Stimulated activated CD8-positive, alpha-beta memory T cell treated with anti-CD3 and anti-CD28 coated beads, Interleukin-4, amount 100 ng/mL, for 1 hour (primary cell): ENCODE measurements at places on chromosomes 7 and 10.

GRCh38 chr10:66639371-66639770 is 286.5 kb upstream of the LRRTM3 start:
- no peak for DNase-seq

GRCh38 chr7:8514781-8515519 is 81.5 kb downstream of the NXPH1 start:
- no peak for DNase-seq

- no peak for DNase-seq
Measured at GRCh38 chr7:86968618-86969017, 90.8 kb downstream of the ELAPOR2 start.

DNA sequence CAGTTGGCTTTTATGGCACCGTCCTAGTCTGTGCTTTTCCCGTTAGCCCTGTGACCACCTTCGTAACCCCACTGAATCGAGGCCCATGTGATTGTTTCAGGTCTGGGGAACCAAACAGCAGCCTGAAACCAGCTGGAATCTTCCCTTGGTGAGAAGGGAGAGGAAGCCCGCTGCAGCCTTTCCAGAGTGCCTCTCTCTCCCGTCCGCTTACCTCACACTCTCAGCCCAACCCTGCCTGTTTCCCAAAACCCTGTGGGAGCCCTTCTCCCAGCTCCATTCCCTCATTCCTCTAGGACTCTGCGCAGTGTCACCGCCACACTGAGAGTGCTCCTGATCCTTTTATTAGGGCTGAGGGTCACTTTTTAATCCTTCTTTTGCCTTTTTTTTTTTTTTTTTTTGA is 139.6 kb downstream of the WDR37 start:
- DNase-seq: no peak

GRCh38 chr7:22146961-22147512 is 201.3 kb upstream of the CDCA7L start:
- no peak for DNase-seq

DNA sequence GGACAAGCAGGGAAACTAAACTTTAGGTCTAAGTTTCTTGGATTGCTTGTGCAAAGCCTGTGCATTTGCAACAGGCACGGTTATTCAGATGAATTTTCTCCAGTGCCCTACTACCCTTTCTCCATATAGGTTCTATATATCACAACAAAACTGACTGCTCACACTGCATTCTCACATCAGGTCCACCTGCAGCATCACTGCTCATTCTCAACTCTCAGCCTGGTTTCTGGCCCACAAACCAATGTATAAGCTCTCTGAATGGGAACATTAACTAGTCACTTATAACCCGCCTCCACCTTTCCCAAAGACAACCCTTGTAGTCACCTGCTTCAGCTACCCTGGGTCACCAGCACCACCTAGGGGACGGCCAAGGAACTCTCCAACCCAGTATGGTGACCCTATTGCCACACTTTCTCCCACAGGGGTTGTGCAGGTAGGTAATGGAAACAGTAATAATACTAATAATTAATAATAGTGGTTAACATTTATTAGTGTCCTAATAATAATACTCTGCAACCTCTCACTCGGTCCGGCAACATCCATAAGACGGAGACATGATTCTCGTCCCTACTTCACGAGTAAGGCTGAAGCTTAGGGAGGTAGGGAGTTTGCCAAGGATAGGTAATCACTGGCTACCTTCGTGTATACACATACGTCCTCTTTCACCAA is 97.3 kb downstream of the CLEC2L start:
- no peak for DNase-seq

DNA sequence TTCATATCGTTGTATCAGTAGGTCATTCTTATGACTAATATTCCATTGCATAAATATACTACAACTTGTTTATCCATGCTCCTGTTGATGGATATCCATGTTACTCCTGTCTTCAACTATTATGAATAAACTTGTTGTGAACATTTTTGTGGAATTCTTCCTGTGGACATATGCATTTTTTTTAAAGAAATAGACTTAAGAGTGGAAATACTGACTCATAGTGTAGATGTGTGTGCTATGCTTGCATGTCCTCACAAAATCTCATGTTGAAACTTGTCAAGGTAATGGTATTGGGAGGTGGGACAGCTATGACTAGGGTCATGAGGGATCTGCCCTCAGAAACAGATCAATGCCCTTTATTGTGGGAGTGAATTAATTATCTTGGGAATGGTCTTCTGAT is 240.5 kb upstream of the PRSS58 start:
- no peak for DNase-seq

DNA sequence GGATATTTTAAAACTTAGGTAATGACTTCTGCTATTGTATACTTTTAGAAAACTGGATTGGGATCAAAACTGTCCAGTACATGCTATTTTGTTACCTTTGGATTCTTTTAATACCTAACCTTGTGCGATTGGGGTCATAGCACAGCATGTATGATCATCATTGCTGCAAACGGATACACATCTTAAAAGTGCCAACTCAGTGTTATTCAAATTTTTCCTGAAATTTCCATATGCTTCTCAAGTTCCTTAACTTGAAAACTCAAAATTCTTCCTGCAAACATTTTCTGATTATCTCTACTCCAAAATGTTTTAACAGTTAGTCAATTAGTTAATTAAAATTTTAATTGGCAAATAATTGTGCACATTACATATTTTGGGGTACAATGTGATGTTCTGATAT is 147.5 kb downstream of the PCDH15 start:
- DNase-seq: no peak

DNA sequence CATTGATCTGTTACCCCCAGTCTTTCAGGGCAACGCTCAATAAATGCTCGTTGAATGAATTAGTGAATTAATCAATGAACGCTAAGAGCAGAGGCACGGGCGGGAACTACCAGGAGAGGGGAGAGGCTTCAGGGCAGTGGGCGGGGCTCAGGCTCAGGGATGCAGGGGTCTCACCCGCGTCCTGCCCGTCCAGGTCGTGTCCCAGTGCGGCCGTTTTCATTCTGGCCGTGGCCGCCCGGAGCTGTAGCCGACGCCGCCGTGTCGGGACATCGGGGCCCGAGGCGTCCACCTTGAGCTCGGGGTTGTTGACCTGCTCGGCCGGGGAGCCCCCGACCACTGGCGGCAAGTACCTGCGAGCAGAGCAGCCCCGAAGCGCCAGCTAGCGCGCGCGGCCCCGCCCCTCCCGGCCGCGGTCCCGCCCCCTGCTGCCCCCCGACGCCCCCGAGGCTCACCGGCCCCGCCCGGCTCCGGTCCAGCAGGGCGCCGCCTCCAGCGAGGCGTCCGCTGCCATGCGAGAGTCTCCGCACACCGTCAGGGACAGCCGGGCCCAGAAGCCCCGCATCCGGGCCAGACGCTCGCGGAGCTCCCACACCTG is 2.8 kb upstream of the GAL3ST4 start:
- no peak for DNase-seq

DNA sequence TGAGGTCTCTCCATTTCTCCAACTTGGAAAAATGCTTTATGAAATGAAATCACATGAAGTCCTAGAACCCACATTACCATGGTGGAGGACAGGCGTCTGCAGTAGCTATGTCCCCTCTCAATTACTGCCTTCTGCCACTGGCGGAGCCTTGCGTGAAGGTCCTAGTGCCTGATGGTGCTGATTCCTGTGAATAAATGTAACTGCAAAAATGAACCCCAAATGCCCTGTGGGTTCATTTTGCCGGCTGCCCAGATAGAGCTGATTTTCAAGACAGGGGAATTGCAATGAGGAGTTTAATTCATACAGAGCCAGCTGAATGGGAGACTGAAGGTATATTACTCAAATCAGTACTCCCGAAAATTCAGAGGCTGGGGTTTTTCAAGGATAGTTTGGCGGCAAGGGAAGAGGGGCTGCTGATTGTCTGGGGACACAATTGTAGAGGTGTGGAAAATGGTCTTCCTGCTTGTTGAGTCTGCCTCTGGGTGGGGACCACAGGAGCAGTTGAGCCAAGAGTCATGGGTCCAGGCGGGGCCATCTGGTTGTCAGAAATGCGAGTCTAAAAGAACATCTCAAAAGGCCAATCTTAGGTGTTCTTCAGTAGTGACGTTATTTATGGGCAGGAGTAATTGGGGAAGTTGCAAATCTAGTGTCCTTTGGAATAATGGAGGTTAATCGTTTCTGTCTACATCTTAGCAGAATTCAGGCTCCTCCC is 13.5 kb downstream of the PRF1 start:
- no peak for DNase-seq

- DNase-seq: no peak
Measured at GRCh38 chr10:51846856-51847506, 147.6 kb upstream of the CSTF2T start.

DNA sequence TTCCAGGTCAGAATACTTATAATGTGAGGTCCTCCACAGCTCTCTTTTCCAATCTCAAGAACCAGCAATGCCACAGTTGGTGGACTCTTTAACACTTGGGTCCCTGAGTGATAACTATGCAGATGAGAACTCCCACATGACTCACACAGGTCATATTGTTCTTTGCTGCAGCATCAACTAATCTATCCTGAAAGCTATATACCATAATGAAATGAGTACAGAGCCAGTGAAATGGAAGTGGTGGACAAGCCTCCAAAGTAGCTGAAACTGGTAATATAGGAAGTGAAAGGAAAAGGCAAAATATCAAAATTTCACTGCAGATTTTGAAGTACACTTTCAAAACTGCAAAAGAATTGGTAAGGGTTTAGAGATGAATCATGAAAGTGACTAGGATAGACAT is 45.6 kb downstream of the SORCS1 start:
- DNase-seq: no peak

GRCh38 chr7:18680576-18680975 is 185.0 kb downstream of the HDAC9 start:
- DNase-seq: no peak

GRCh38 chr10:33573606-33574005 is 239.1 kb upstream of the NRP1 start:
- DNase-seq: no peak

GRCh38 chr7:87151002-87151728 is 1.1 kb upstream of the DMTF1 start:
- DNase-seq: no peak

- DNase-seq: no peak
Measured at GRCh38 chr7:123961771-123962170, 36.7 kb downstream of the SPAM1 start.
